ENCODE measurements at places on chromosomes 11 and 22.

GRCh38 chr22:22847241-22847640, 40.4 kb upstream of the IGLL5 start:
- DNase-seq, result no peak

- DNase-seq, result no peak
Measured at GRCh38 chr11:120554766-120555432, 43.4 kb downstream of the GRIK4 start.

DNA sequence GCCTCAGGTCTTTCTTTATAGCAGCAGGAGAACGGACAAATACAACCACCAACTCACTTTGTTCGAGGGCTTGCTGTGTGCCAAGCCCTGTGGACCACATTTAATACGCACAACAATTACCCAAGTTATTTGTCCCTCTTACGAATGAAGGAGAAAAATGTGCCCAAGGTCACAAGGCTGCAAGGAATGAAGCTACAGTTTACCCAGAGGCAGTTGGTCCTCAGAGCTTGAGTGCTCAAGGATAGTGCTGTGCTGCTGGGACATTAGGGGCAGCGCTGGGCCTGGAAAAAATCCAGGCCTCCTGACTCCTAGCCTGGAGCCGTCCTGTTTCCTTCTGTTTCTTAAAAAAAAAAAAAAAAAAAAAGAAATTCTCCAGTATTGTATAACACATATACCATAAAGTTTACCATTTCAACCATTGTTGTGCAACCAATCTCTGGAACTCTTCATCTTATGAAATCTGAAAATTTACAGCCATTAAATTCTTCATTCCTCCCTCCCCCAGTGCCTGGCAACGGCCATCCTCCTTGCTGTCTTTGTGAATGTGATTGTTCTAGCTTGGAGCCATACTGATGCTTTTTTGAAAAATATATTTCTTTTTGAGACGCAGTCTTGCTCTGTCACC, 1.0 kb upstream of the C11orf86 start:
- DNase-seq, result peak; percentile 74

GRCh38 chr11:60634126-60634525, 65.3 kb upstream of the MS4A8 start:
- DNase-seq, result no peak

- DNase-seq, result peak; percentile 7
Measured at GRCh38 chr11:34065505-34066203, 14.1 kb downstream of the CAPRIN1 start.

DNA sequence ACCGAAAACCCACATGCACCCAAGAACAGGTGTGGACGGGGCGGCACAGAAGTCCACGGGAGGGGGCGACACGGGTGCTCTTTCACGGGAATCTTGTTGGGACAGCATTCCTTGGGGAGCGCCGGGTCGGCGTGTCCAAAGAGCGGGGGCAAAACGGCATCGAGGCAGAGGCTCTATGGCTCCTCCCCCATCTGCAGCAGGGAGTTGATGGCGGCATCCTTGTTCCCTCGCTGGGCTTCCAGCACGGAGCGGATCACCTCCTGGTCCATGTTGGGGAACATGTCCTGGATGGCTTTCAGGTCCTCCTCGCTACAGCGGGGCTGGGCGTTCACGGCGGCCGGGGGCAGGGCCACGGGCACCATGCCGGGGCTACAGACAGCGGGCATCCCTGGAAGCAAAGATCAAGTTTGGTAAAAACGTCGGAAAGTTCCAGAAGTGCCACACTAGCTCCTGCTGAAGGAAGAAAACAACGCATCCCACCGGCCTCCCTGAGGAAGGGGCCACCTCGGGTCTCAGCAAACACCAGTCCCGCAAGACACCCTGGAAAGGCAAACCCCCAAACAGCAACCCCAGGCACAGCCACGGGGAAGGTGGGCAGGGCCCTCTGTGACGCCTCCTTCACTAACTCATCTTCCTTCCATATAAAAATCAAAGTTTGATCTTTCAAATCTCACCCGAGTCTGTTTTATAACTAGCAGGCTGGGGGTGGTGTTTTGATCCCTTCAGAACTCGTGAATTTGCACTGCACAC, 32.4 kb downstream of the TOLLIP start:
- DNase-seq, result no peak

GRCh38 chr22:22941831-22942510, 54.4 kb downstream of the IGLL5 start:
- no peak for DNase-seq

- no peak for DNase-seq
Measured at GRCh38 chr11:126280595-126280994, 2.3 kb upstream of the TIRAP start.

- DNase-seq, result peak; percentile 94
Measured at GRCh38 chr11:33557201-33557600, 143.4 kb downstream of the C11orf91 start.

GRCh38 chr11:69704508-69705253, 859 bp upstream of the FGF19 start:
- DNase-seq, result peak; percentile 13

GRCh38 chr22:47782328-47783075, 1020.1 kb downstream of the TBC1D22A start:
- DNase-seq, result no peak

DNA sequence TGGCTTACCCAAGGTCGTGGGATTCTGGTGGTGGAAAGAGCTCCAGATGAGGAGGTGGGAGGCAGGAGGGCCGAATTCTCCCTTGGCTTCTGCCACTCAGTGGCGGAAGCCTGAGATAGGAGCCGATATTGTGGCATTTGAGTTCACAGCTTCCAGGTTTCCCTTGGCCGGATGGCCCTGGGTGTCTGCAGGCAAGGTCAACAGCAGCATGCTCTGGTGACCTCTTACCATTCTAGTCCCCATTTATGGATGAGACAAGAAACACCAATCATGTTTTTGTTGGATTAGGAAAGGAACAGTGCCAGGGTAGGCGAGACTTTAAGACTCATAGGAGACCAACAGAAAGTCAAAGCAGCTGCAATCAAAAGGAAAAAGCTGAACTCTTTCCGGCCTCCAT, 89.7 kb downstream of the GRAMD1B start:
- DNase-seq, result no peak

DNA sequence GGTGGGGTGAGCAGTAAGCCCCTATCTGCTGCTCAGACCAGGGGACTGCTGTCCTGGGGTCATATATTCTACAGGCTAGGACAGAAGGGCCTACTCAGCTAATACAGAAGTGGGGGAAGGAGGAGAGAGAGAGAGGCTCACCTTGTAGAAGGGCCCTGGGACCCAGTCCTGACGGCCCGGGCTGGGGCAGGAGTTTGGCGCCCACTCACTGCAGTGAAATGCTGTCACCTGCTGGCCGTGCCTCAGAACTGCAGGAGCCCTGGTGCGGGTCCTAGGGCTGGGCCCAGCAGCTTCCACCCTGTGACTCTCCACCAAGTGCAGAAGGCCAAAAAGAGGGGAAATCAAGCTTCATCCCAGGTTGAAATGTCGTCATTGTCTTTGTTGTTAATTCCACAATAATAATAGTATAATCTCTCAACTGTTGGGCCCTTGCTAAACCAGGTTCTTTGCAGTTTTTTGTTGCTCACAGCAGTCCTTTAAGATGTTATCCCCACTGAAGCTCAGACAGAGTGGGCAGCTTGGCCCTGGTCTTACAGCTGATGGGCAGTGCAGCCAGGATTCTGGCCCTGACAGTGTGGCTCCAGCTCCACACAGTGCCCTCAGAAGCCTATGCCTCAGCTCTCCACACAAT, 29.6 kb downstream of the TRIM29 start:
- peak; percentile 39 for DNase-seq
